Stimulated activated naive CD4-positive, alpha-beta T cell treated with Interleukin-2 at 50 U/mL for 16 hours (primary cell): ENCODE measurements at places on chromosomes 5 and 9.

DNA sequence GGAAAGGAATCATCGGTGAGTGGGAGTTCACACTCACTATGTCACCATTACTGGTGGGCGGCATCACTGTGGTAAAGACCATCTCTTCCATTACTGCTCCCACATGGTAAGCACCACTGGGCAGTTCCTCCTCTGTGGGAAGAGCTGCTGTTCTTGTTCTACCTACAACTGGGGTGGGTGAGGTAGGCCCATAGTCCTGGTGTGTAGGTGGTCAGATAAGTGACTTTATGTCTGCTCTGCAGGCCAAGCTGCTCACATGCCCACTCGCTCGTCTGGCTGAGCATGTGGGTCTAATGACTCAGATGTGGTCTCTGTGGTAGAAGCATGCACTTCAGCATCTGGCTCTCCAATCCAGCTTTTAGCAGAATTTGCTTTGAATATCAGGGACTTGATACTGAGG, 82.9 kb downstream of the TMEM215 start:
- DNase-seq: no peak

GRCh38 chr9:75027187-75028107, 646 bp downstream of the CARNMT1 start:
- peak; percentile 47 for DNase-seq

DNA sequence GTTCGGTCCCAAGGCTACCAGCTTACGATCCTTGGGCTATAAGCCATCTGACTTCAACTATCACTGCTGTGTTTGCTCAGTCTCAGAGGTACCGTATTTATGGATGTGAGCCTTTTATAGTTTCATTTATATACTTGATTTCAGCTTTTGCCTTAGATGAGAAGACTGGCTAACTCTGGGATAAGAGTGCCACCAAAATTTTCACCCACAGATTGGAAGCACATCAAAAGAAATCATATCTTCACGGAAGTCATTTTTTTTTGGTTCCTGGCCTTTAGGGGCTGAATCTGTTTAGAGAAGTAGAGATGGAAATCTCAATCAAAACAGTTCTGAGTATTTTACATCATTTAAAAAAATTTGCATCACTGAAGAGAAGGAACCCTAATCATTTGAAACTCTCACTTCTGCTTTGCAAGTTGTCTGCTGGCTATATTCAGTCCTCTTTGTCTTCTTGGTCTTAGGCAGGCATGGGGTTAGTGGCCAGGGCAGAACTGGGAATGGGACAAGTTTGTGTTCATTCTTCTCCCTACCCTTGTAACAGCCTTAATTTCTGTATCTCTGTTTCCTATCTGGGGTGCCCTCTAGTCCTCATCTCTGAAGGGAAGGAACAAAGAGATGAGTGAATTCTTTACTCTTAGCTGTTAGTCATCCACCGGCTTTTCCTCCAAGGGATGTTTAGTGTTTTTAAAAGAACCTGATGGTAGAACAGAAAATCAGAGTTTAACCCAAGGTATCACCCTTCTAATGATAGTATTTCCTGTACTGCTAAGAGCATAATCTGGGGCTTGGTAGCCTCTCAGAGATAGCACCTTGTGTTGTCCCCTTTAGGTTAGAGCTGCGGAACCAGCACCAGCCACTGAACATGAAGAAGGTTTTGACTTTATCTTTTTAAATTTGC, 14.1 kb upstream of the TNFAIP8 start:
- no peak for DNase-seq

GRCh38 chr5:37951946-37952721, 112.3 kb upstream of the GDNF start:
- DNase-seq: no peak

DNA sequence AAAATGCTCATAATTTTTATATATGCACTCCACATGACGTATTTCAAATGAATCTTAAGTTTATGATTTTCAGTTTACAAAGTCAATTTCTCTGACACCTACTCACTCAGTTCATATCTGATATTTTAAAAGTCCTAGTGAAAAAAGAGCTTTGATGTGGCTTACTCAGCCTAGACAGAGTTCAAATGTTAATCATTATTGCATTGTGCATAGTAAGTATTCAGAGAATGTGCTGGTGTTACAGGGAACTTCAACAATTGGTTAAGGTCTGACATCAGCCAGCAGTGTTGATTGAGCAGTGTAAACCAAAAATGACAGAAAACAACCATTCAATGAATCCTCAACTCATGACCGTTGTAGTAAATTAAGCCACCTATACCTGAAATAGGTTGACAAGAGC, 147.2 kb upstream of the LHFPL2 start:
- no peak for DNase-seq

- DNase-seq: no peak
Measured at GRCh38 chr9:5917273-5917672, 26.6 kb downstream of the MLANA start.

- no peak for DNase-seq
Measured at GRCh38 chr9:108012886-108013665, 523.5 kb upstream of the KLF4 start.

- no peak for DNase-seq
Measured at GRCh38 chr5:178866946-178867345, 7.2 kb downstream of the ZNF354B start.

- no peak for DNase-seq
Measured at GRCh38 chr9:129697656-129698253, 32.3 kb downstream of the PRRX2 start.

- DNase-seq: no peak
Measured at GRCh38 chr5:158234323-158235158, 375.6 kb upstream of the CLINT1 start.

- DNase-seq: no peak
Measured at GRCh38 chr5:89534331-89534730, 651.3 kb upstream of the MEF2C start.
